ENCODE measurements at places on chromosomes 7 and 10.
A peak's percentile ranks its signal among the peaks of the same experiment; 100 is the strongest.

DNA sequence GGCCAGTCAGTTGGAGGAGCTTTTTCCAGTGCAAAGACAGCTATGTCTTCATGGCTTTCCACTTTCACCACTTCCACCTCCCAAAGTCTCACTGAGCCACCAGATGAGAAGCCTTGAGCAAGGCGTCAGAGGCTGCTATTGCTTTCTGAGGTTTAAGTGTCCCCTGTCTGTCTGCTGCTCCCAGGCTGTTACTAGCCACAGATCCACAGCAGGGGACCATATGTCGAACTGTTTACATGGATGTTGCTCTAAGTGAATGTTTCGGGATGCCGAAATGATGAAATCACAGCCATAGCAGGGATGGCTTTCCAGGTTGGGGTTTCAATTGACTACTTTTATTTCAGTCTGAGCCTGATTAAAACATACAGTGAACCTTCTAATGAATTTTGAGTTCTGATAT lies 88.5 kb downstream of the AVL9 start:
- no peak for DNase-seq

GRCh38 chr10:43043773-43044447 lies 33.0 kb upstream of the RET start:
- peak; percentile 2 for DNase-seq

DNA sequence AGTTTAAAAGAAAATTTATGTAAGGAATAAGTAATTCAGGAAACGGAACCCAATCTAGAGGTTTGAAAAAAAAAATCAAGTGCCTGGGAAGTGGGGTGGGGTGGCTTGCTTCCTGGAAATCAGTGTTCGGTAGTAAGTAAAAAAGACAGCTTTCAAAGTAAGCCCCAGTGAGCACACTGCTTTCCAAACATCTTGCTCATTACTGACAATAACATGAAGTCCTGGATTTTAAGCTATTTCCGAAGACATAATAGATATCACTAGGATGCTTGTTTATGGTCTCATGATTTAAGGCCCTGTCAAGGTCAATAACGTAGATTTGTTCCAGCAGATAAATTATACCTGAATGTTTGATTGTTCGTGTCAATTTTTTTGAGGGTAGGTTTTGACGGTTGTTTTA lies 1.3 kb downstream of the STAMBPL1 start:
- no peak for DNase-seq

GRCh38 chr10:86244297-86245014 lies 122.1 kb downstream of the GRID1 start:
- peak; percentile 59 for DNase-seq

Measured in HAP-1 (cell line).